Breast epithelium (tissue), 4 donors: ENCODE measurements at places on chromosomes 6 and 20.

DNA sequence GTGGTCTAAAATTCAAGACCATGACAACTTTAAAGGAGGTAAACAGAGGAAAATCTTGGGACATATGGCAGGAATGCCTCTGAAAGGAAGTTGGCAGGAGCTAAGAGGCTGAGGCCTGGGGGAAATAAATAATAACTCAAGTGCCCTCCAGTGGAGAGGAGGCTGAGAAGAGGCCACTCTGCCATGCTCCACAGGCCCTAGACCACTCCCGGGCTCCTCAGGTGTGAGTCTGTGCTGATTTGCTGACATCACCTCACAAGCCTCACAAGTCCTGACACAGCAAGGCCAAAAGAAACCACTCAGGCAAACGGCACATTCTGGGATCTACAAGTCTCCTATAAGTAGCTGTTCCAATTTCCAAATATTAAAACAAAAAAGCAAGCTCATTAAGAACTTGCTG, 91.0 kb upstream of the RIPOR2 start:
- DNase-seq, result no peak

GRCh38 chr20:46400253-46400652, 6.2 kb downstream of the ELMO2 start:
- no peak for DNase-seq

GRCh38 chr6:14807130-14807529, 438.7 kb upstream of the JARID2 start:
- no peak for DNase-seq

DNA sequence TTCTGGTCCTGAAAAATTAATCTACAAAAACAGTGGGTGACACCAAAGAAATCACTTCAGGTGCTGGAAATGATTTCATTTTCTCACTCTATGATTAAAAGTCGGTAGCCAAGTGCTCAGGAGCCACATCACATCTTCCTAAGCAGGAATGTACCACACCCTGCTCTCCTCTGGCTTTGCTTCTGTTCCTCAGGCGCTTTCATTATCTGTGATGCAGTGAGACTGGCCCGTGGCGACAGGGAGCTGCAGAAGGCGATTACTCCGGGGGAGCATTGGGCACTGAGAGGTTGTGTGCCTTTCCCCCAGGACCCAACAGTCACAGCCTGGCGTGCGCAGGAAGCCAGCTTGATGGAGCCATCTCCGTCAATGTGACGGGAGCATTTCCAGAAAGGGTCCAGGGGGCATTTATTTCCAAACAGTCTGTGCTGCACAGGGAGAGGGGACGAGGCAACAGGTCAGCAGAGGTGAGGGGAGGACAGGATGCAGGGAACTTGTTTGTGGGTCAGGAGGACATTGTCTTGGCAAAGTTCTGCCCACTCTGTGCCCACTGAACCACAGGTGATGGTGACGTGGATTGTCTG, 5.6 kb upstream of the ZNF831 start:
- no peak for DNase-seq

GRCh38 chr6:16725145-16725864, 36.0 kb downstream of the ATXN1 start:
- no peak for DNase-seq

GRCh38 chr6:4243237-4243636, 107.9 kb upstream of the ECI2 start:
- no peak for DNase-seq

DNA sequence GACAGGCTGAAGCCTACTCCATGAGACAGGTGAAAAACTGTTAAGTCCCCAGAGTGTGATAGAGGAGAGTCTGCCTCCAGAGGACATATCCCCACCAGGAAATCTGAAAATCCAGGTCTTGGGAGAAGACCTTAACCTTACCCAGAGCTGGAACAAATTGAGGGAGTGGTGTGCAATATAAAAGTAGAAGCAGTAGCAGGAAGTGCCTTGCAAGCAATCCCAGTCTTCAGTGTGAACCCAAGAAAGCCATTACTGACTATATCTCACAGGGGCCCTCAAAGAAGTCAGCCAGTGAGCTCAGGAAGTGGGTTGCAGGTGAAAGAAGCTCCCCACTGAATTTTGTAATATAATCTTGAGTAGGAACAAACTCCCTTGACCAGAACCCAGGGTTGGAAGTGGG, 41.9 kb upstream of the PKIB start:
- no peak for DNase-seq

DNA sequence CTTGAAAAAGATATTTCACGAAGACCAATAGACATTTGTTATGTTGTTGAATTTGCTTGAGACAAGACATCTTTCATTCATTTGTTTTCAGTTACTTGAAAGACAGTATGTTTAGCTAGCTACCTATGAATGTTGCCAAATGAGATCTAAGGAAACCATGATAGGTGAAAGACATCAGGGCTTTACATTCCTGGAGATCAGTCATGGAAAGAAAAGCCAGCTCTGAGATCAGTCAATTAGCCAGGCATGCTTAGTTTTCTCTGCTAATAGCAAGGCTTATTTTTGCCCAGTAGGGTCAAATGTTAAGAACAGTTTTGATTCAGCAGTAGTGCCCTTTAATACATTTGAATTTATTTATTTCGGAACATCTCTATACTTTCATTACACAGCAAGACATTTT, 116.5 kb upstream of the EDN1 start:
- no peak for DNase-seq

GRCh38 chr20:19661717-19662636, 96.1 kb upstream of the RIN2 start:
- DNase-seq, result peak; percentile 56

GRCh38 chr20:4490606-4491280, 231.0 kb upstream of the PRND start:
- DNase-seq, result no peak

- no peak for DNase-seq
Observed at GRCh38 chr6:8079126-8079525, 14.9 kb upstream of the BLOC1S5 start.
